ENCODE measurements at places on chromosomes 16 and 17.

DNA sequence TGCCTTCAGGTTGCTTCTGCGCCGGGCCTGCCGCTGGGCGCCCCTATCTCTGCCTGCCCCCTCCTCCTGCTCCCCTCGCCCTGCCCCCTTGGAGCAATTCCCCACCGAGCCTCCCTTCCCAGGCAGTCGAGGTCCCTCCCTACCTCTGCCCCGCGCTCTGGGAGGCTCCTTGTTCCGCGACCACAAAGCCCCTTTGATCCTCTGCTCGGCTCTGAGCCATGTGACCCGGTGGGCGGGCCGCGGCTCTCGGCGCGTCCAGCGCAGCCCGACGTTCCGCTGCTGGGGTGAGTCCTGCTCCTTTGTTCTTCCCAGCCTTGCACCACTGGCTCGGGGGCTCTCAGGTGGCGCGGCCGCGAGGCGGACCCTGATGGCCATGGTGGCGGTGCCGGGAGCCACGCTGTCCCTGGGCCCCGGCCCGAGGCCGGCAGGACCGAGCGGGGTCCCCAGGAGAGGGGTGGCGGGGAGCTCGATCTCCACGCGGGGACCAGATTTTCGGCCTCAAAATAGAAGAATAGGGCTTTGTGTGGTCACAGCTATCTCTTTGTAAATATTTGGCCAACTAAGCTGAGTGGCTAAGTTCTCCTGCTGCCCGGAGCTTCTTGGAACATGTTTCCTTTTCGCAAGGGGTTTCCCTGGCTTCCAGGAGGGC lies 310.6 kb downstream of the SEC14L1 start:
- DNase-seq, result no peak

GRCh38 chr17:72430611-72431432 lies 310.0 kb downstream of the SOX9 start:
- DNase-seq, result no peak

GRCh38 chr16:84806256-84806889 lies 13.4 kb upstream of the CRISPLD2 start:
- DNase-seq, result no peak

DNA sequence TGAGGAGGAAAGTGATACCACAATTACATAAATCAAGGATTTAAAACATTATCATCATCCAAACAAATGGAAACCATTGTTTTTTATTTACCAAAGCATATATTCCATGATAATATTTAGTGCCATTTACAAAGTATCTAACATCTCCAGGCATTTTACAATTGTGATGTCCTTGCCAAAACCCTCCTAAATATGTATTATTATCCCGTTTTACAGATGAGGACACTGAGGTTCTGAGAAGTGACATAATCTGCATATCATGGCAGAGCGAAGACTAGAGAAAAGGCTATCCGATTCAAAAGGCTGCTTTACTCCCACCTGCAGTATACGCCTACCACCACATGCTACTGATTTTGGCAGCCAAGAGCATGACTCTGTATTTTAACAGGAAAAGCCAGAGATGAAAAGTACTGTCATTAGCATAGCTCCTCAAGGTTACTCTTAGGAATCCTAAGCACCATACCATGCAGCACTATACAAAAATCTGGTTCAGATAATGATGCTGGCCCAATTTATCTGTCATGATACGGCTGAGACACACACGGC lies 301.4 kb downstream of the CA10 start:
- DNase-seq, result no peak

DNA sequence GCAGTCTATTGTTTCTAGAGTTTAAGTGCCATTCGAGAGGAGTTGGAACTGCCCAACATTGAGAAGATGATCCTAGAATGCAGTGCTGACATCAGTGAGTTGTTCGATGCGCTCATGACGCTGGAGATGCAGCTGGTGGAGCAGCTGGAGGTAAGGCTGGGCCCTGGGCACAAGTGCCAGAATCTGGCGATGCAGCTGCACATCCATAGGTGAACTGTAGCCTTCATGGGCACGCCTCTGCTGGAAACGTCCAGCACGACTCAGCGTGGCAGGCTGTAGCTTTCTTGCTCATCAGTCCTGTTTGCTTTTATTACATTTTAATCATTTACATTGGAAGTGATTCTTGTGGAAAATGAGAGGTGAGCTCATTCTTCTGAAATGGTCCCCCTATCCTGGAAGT lies 31.7 kb downstream of the DRC3 start:
- DNase-seq, result no peak

DNA sequence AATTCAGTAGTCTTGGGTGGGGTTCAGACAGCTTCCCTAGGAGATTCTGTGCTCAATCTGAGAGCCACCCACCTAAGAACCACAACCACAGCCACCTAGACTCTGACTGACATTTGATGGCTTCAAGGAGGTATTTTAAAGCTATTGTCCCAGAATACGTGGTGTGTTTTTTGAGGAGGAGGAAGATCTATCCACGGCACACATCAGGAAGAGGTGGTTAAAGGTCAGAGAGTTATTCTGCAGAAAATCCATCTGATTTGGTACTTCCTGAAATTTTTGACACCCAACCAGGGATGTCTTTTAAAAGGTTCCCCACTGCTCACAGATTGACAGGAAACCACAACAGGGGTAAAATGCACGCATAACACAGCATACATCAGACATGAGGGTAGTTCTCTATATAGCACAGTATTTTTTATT lies 25.1 kb downstream of the SMARCE1 start:
- DNase-seq, result no peak

GRCh38 chr17:82151106-82151957 lies 53.3 kb upstream of the FASN start:
- DNase-seq, result no peak

- DNase-seq, result no peak
These were observed 59.5 kb downstream of the RAI1 start for GRCh38 chr17:17740615-17741348.

DNA sequence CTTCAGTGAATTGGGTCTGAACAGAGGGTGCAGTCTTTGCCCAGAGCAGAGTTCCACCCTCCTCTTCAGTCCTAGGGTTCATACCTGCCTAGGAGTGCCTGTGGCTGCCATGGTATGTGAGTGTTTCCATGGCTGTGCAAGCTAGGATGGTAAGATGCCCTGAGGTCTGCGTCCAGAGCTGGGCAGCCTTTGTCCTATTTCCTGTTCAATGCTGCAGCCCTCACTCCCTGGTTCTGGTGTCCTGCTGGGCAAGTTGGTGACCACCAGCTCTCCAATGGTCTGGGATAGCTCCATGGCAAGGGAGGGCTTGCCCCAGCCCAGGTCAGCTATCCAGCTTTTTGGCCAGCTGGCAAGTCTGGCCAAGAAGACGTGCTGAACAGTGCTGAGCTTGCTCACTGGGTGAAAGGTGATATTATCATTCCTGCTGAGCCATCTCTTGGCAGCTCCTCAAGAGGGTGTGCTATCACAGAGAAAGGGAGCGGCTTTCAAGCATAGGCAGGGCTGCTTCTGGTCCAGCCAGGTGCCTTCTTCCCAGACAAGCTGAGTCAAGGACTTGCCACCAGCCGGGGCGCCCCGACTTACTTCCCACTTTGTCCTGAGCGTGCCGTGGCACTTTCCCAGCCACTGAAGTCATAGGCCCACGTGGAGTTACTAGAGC lies 13.0 kb upstream of the NFATC3 start:
- no peak for DNase-seq

GRCh38 chr16:89693931-89694783 lies 7.3 kb downstream of the SPATA2L start:
- no peak for DNase-seq

- no peak for DNase-seq
These were observed 131.9 kb downstream of the MSI2 start for GRCh38 chr17:57388131-57388725.

DNA sequence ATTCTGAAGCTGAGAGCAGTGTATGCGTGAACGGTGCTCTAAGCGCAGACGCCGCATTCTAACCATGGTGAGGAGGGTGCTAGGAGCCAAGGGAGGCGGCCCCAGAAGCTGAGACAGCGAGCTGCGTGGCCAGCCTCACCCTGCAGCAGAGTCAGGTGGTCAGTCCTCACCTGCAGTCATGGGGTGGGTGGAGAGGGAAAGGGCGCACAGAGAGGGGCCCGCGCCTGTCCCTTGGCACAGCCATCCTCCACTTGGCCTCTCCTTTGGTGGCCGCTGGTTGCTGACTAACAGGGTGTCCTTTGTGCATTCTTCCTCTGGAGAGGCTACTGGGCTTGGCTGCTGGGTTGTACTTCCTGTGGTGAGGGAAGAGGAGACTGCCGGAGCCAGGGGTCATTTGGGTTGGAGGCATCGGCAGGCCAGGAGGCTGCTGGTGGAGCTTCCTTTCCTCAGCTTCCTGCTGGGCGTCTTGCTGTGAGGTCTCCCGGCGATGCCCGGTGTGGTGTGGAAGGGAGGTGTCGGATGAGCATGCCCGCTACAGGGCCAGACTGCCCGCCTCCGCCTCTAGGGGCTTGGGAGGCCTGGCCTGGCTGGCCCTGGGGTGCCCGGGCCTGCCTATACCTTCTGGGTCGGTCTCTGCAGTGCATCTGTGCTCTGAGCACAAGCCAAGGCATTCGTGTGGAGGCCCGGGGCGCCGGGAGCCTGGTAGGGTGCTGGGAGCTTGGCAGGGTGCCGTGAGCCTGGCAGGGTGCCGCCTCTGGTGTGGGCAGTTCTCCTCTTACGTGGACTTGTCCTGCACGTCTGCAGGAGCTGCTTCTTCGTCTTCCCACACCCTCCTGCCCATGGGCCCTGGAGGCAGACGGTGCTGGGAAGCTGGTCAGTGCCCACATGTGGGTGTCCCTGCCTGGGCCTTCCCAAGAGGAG lies 17.4 kb downstream of the RNF213 start:
- no peak for DNase-seq

Data from vagina (tissue), 2 donors.